Right kidney (tissue), 9 donors: ENCODE measurements at places on chromosomes 1 and 21.

DNA sequence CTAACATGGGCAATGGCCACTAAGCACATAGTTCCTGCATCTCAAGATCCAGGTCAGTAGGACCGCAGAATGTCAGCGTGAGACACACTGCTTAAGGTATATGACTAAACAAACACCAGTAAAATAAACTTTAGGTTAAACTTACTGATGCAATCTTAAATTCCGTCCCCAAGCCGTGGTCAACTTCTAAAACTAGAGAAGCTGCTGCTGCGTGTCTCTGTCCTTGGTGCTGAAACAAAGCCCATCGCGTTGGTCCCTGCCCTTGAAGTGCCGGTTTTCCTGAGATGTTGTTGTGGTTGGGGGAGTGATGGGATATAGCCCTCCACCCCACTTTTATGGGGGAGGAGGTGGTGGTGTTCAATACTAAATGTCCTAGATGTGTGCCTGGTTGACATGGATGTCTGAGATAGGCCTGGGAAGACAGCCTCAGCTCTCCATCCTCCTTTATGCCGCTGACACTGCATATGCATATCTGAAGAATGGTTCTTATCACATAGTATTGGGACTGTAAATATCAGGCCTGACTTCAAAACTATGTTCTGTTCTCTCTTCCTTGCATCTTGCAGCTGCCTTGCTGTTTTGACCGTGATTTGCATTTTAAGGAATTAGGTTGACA is 72.0 kb upstream of the KCNA3 start:
- DNase-seq, result peak; percentile 16

- no peak for DNase-seq
Measured at GRCh38 chr1:228381356-228381755, 25.3 kb downstream of the TRIM11 start.

GRCh38 chr21:45910548-45911221 is 70.9 kb upstream of the COL6A1 start:
- DNase-seq, result no peak

DNA sequence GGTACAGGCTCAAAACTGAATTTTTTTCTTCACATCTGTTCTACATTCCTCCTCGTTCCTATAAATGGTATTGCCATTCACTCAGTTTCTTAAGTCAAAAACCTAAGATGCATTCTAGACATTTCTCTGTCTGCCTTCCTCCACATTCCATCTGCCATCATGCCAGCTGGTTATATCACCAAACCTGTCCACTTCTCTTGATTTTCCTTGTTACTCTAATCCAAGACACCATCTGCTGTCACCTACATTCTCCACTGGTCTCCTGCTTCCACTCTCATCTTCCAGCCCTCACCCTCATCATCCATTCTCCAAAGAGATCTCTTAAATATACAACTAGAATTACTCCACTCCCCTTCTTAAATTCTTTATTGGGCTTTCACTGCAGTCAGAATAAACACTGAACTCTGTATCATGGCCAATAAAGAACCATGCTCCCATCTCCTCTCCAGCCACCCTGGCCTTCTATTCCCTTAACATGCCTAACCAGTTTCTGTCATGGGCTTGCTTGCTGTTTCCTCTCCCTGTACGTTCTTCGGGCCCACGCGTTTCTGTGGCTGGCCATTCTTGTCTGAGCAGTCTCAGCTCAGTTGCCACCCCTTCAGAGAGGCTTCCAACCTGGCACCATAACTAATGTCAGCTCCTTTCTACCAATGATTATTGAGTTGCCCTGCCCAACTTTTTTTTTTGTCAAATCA is 278.3 kb downstream of the ST6GALNAC3 start:
- DNase-seq, result no peak

GRCh38 chr1:65167586-65168242 is 19.7 kb downstream of the AK4 start:
- DNase-seq, result no peak

GRCh38 chr1:2232916-2233438 is 4.9 kb downstream of the SKI start:
- no peak for DNase-seq

GRCh38 chr1:110677526-110677925 is 2.8 kb upstream of the KCNA3 start:
- no peak for DNase-seq

DNA sequence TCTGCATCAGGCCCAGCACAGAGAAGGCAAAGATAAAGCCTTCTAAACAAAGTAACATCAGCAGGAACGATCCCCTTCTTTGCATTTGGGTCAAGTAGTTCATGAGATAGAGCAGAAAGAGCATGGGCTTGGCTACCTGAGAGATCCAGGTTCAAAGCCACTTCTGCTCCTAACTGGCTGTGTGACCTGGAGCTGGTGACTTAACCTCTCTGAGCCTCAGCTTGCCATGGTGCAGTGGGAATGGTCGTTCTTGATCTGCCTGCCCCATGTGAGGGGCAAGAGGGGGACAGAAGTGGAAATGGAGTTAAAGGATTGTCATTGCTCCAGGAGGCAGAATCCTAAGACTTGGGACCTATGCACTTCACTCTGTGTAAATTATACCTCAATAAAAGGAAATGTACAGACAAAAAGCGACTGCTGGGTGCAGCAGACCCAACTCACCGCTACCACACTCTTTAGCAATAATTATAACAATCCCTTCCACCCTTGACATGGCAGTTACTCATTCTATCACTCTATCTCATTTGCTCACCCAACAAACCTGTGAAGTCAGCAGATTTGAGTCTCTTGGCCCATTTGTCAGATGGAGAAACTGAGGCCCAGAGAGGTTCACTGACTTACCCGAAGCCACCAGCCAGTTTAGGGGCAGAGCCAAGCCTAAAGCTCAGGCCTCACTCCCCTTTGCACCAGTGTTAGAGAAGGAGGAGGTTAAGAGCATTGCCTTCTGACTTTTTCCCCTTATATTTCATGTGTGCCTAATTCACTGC is 1.5 kb upstream of the MATN1 start:
- DNase-seq, result no peak

- no peak for DNase-seq
Measured at GRCh38 chr21:30680586-30680985, 37.9 kb downstream of the KRTAP20-3 start.

- no peak for DNase-seq
Measured at GRCh38 chr1:108557296-108557695, 2.6 kb upstream of the EEIG2 start.

DNA sequence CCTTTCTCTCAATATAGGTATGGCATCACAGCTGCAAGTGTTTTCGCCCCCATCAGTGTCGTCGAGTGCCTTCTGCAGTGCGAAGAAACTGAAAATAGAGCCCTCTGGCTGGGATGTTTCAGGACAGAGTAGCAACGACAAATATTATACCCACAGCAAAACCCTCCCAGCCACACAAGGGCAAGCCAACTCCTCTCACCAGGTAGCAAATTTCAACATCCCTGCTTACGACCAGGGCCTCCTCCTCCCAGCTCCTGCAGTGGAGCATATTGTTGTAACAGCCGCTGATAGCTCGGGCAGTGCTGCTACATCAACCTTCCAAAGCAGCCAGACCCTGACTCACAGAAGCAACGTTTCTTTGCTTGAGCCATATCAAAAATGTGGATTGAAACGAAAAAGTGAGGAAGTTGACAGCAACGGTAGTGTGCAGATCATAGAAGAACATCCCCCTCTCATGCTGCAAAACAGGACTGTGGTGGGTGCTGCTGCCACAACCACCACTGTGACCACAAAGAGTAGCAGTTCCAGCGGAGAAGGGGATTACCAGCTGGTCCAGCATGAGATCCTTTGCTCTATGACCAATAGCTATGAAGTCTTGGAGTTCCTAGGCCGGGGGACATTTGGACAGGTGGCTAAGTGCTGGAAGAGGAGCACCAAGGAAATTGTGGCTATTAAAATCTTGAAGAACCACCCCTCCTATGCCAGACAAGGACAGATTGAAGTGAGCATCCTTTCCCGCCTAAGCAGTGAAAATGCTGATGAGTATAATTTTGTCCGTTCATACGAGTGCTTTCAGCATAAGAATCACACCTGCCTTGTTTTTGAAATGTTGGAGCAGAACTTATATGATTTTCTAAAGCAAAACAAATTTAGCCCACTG is 11.5 kb downstream of the HIPK1 start:
- DNase-seq, result no peak

GRCh38 chr1:165235777-165236291 is 120.7 kb downstream of the LMX1A start:
- peak; percentile 69 for DNase-seq

GRCh38 chr1:176118985-176119384 is 88.1 kb downstream of the COP1 start:
- no peak for DNase-seq

DNA sequence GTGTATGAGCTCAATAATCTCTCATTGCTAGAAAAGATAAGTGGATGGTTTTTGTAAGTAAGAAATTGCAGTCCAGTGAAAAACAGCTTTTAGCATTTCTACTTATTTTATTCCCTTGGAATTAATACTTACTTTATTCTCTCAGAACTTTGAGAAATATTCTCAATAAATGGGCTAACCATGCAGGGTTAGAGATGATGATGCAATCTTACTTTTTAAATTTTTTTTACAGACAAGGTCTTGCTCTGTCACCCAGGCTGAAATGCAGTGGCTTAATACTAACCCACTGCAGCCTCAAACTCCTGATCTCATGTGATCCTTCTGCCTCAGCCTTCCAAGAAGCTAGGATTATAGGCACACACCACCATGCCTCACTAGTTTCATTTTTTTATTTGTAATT is 440.8 kb upstream of the ZP4 start:
- no peak for DNase-seq
